ENCODE measurements at places on chromosomes 6 and 20.

DNA sequence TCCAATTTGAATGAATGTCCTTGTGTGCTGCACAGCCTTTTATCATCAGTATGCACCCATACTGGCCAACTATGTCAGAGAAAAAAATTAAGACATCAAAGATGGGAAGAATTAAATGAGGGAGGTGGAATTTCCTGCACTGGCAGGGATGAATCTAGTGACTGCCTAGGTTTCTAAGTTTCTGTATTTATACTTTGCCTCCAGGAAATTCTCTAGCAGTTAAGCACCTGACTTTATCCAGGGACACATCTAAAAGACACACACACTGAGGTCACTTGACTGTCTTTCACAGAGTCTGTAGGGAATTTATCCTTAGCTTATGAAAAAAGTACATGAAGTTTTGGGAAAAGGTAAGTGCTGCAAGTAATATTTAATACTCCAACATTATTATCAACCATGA lies 636.5 kb upstream of the PTCHD4 start:
- no peak for DNase-seq

DNA sequence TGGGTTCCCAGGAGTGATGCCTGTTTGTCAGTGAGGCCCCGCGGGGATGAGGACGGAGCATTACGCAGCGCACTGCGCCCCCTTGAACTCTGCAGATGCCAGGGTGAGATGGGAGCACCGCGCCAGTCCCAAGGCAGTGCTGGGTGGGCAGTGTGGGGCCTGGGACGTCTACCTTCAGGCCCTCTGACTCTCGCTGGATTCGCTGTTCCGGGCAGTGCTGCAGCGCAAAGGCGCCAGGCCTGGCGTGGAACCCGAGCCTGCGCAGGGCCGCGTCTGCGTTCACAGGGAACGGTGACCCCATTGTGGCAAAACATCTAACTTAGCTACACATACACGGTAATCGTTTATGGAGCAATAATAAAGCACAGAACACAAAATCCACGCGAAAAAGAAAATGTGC lies 257.3 kb downstream of the QKI start:
- no peak for DNase-seq

DNA sequence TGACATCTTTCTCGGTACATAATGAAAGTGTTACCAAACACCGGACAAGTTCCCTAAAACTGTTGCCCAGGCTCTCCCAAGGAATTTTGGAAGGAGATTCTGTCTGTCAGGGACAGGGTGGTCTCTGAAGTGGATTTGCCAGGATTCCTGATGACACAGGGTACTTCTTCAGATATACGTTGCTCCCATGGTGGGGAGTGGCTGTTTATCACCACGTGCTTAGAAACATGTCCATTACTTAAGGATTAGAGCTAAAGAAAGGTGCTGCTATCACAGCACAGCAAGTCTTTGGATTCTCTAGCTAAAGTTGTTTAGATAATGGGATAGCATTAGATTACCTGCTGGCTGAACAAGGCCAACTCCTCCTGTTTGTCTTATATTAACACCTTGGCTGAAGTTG lies 6.3 kb downstream of the SPINT3 start:
- no peak for DNase-seq

- DNase-seq = no peak
Measured at GRCh38 chr6:44849806-44850205, 462.3 kb downstream of the CDC5L start.

GRCh38 chr6:10303608-10304506 lies 111.0 kb downstream of the TFAP2A start:
- DNase-seq = no peak

DNA sequence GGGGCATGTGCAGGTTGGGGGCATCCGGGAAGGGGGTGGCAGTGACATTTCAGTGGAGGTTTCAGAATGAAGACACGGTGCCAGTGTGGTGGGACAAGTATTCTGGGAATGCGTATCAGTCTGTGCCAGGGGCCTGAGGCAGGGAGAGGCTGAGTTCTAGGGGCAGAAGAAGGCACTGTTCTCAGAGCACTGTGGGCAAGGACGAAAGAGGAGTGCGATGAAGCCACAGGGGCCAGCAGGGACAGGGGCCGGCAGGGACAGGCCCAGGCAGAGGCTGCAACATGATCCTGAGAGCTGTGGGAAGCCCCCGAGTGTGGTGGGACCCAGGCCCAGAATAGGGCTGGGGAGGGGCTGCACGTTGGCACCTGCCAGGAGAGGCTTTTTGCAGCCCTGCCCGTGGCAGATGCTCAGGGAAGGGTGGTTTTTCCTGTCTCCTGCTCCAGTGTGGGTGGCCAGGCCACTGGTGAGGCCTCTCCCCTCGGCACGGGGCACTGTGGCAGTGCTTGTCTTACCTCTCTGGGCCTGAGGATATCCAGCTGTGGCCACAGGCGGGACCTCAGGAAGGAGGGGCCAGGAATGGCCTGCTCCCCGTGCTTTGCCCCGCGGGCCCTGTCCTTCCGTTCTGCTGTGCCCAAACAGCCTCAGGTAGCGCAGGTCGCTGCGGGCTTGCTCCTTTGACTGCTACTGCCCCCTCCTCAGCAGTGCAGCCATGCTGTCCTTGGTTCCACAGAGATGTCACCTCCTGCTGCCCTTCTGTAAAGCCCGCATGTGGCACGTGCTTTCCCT lies 10.0 kb downstream of the ENTPD6 start:
- DNase-seq = no peak

Data from RWPE1 (cell line).